ENCODE measurements at places on chromosomes 2 and 18.

- DNase-seq, result no peak
These were observed 7.9 kb downstream of the SS18 start for GRCh38 chr18:26082475-26082874.

DNA sequence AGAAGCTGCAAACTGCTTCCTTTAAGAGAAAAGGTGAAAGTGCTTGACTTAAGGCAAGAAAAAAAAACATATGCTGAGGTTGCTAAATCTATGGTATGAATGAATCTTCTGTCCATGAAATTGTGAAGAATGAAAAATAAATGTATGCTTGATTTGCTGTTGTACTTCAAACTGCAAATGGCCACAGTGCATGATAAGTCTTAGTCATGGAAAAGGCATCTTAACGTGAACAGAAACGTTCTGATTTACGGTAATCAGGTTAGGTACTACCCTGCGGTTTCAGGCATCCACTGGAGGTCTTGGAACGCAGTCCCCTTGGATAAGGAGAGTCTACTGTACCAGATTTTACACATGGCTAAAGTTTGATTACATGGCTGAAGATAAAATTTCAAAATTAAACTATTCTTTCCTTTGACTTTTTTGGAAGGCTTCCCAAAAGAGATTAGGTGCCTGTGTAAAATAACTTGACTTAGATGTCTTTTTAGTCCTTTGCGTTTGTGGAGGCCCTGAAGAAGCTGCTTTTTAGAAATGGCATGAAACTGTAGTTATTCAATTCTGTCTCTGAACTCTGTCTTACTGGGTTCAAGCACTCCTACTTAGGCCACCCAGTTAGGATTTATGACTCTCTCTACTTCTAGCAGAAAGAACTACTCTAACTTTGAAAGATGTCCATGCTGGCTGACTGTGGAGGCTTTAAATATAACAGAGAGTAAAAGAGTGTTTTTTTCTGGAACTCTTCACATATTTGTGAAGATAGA lies 35.9 kb upstream of the SCN9A start:
- no peak for DNase-seq

DNA sequence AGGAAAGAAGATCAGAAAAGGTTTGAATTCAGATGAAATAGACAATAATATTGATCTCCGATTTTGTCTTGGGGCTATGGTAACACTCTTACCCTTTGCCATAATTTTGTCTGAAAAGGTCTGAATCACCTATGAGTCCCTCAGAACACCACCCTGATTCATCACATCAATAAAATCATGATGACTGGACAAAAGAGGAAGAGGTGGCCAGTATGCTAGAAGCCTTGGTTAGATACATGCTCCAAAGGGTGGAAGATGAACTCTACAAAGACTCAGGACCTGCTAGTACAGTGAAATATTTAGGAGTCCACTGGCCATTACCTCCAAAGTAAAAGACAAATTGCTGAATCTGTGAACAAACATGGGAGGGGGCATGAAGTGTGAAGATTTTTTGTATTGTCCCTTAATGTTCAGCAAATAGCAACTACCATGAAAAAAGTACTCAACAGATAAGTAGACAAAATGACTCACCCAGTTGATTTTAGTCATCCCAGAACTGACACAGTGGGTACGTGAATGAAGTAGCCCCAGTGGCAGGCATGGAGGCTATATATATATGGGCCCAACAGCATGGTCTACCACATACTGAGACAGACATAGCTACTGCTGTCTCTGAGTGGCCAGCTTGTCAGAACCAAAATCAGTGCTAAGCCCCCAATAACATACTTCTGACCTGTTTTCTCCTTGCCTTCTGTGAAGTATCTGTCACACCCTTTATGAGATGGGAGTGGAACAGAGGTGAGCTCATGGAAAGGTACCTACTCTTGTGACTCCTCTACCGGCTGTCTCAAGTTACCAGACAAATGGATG lies 36.5 kb upstream of the GLS start:
- no peak for DNase-seq

DNA sequence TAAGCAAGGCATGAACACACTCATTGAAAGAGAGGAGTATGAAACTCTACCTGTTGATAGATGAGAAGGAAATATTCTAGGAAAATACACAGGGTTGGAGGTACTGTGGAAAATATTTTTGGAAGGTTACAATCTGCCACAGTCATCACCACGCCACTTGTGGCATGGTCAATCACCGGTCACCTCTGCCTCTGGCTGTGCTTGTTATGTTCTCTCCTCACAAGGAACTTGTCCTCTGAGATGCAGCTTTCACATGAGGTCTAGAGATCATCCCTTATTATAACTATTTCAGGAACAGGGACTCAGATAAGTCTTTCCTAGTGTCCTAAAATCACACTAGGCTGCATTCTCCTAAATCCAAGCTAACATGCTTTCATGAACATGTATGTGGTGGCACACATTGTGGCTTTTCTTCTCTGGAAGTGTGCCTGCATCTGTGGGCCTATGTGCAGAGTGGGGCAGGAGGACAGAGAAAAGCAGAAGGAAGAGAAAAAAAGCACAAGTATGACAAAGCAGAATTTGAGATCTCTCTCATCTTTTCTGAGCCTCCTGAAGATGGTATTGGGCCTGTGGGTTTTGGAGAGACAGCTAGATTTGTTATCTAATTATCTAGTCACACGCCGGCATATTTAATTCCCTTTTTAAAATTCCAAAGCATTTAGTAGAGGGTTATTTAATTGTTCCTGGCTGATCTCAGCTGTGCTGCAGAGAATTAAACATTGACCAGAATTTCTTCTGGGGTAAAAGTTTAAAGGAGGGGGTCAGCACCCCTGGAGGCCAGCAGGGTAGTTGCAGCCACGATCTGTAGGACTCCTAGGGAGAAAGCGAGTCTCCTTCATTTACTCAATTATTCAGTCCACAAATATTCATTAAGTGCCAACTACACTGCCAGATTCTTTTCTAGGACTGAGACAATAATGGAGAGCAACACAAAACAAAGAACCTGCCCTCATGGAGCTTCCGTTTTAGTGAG lies 294.6 kb downstream of the RDH14 start:
- no peak for DNase-seq

DNA sequence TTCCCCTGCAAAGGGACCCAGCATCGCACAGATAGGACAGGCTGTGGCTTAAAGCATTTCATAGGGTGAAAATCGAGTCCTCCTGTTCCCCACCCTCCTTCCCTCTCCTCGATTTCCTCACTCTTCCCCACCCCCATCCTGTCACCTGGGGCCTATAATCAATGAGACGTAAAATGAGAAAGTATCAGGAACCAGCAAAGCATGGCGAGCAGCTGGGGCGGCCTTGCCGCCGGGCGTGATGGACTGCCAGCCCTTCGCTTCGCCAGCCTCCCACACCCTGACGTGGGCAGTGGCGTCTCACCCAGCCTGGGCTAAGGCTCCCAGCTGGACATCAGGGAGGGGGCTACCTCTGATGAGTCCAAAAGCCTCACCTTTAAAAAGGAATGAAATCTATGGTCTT lies 11.1 kb downstream of the SLC30A3 start:
- DNase-seq, result no peak

- no peak for DNase-seq
These were observed 55.0 kb downstream of the MEP1B start for GRCh38 chr18:32244881-32245280.

GRCh38 chr2:44168681-44169154 lies at the start of gene PPM1B:
Gene PPM1B, plus strand, starts transcription at chr2:44168875. Its CDS starts 32,325 bp downstream, at chr2:44201200.
- peak; percentile 91 for DNase-seq

GRCh38 chr2:240992572-240993291 lies 5.7 kb upstream of the SNED1 start:
- no peak for DNase-seq

GRCh38 chr2:31922542-31923408 lies 88.0 kb downstream of the MEMO1 start:
- DNase-seq, result no peak

- DNase-seq, result no peak
These were observed 1167.9 kb downstream of the DSC3 start for GRCh38 chr18:29874519-29875098.

DNA sequence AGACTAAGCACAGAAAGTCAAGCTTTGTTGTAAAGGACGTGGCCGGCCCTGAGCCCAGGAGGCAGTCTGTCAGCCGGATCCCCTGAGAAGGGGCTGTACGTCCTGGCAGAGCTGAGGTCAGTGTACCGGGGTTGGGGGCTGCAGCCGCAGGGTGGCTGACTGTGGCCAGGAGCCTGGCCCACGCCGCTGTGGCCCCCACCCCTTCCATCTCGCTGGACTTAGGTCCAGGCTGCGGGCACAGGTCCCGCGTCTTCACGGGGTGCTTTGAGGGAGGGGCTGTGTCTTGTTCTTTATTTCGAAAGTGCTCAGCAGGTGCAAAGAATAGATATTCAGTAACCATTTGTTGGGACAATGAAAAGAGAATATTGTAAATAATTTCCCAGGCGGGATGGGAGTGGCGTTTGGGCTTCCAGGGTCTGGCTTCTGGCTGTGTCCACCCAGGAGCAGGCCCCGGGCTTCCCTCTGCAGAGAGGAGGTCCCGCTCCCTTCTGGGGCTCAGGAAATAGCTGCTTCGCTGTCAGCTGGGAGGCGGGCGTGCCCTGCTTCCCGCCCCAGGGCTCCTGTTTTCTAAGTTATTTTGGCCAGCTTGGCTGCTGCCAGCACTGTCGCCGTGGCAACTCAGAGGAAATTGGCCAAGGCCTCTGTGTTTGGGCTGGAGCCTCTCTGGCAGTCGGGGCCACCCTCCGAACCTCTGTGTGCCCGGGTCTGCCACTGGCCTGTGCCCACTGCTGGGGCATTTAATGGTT lies 7.4 kb downstream of the NFATC1 start:
- peak; percentile 28 for DNase-seq

DNA sequence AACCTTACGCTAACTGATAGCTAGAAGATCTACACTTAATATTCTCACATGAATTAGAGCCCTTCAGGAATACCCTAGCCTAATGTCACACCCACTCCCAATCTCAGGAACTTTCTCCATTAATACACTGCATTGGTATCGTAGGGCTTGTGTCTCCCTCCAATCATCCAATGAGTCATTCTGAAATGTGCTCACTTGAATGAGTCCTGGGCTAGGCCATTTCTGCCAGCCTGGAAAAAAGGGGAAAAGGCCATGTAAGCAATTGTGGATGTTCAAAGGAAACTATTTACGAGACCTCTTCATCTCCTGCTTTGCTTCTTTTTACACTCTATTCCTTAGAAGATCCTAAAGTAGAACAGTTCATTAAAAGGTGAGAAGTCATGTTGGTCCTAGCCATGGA lies 18.8 kb downstream of the ZEB2 start:
- DNase-seq, result no peak

- DNase-seq, result no peak
These were observed 58.8 kb upstream of the B3GNT7 start for GRCh38 chr2:231336700-231337099.

Data from bone marrow (tissue), 2 donors.